ENCODE measurements at places on chromosomes 16 and 17.

DNA sequence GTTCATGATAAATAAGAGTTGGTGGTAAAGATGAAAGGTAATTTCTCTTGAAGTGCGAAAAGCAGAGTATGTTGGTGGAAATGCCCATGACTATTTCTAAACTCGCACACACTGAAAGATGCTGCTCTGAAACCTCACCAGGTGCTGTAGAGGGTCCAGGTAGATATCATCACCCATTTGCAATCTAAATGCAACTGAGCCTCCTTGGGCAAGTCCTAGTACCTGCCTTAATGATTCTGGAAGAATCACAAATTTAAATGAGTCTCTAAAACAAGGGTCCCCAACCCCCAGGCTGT is 5.9 kb upstream of the MMD start:
- no peak for ATAC-seq

DNA sequence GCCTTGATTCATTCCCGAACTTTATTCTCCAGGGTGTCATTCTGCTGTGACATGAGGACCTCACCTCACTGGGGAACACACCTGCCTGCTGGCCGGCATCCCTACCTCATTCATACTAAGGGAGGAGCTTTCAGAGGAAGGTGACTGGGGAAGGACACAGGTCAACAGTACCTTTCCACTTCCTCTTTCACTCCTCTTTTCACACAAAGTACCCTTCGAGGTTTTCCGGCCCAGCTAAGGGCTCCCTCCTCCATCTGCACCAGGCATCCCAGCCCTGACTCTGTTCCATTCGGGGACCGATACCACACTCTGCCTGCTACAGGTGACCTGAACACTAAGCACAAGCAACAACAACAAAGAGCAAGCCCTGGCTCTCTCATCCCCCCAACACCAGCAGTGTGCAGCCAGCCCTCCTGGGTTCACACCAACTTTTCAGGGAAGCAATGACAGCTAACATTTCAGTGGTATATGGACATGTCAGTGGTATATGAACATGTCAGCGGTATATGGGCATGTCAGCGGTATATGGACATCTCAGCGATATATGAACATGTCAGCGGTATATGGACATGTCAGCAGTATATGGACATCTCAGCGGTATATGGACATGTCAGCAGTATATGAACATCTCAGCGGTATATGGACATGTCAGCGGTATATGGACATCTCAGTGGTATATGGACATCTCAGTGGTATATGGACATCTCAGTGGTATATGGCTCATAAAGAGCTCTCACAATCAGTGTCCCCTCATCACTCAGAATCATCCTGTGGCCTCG is 16.0 kb downstream of the TRIM25 start:
- no peak for ATAC-seq

DNA sequence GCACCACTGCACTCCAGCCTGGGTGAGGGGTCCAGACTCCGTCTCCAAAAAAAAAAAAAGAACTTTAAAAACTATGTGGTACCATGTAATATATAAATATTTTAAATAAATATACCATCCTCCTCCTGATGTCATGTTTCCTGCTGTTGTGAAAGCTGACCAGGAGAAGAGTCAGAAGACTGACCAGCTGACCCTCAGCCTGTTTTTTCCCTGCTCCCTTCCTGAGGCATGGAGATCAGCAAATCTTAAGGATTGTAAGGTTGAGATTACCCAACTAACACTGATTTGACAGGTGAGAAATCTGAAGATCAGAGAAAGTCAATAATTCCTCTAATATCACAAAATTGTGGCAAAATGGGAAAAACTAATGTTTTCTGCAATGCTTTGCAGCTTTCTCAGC is 18.1 kb downstream of the NCOR1 start:
- ATAC-seq, result no peak

- no peak for ATAC-seq
These were observed 8.9 kb downstream of the ZNF319 start for GRCh38 chr16:57991551-57992059.

DNA sequence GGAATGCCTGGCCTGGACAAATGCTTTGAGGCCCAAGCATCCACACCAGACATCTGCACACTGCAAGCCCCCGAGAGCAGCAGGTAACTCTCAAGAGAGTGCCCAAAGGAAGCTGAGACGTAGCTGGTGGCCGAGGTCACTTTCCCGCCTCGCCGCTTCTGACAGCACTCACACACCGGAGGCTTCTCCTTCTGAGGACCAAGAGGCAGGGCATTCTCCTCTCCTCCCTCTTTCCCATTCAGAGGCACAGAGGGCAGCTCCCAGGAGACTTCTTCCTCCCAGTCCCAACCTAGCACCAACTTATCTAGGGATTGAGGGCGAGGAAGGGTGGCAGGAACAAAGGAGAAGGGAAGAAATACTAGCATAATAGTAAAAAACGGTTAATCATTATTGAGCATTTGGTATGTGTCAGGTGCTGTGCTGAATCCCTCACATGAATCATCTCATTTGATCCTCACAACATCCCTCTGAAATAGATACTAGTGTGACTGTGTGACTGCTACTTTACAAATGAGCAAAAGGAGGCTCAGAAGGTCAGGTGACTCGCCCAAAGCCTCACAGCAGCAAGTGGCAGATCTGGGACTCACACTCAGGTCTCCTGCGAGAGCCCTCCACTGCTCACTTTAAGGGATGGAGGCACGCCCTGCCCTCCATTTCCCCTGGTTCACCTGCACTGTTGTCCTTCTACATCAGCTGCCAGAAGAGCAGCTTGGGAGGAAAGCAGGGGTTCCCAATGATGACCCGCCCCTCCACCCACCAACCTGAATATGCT is 41.8 kb downstream of the MYO18A start:
- ATAC-seq, result peak; percentile 9

- peak; percentile 79 for ATAC-seq
These were observed 146.5 kb upstream of the PLCG2 start for GRCh38 chr16:81632392-81633146.
